ENCODE measurements at places on chromosomes 4 and X.
A peak's percentile ranks its signal among the peaks of the same experiment; 100 is the strongest.

DNA sequence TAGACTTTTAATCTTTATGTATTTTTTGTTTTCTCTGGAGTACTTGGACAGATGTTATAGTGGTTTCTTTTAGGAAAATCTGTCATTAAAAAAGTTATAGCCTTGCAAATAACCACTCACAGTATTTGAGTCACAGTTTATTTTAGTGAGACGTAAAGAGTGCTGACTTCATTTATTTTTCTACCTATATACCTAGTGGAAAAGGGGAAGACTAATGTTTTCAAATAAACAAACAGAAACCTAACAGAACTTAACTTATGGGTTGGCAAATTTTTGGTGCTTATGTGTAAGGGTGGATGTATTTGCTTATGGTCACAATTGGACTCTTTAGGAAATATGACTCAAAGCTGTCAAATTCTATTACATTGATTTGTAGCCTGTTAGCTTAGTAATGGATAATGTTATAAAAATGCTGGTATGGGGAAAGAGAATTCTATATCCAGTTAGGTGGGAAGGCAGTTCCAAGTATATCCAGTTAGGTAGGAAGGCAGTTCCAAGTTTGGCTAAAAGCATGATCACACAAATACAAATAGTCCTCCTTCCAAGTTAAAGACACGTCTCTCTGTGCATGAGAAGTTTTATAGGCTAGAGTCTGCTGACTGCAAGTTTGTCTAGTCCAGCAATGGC is 61.9 kb downstream of the SLC9A6 start:
- DNase-seq = no peak

GRCh38 chr4:65071564-65071963 is 598.7 kb downstream of the EPHA5 start:
- DNase-seq = no peak

GRCh38 chrX:34197946-34198345 is 65.8 kb upstream of the FAM47A start:
- no peak for DNase-seq

- no peak for DNase-seq
These were observed 216.8 kb downstream of the AFAP1 start for GRCh38 chr4:7722766-7723387.

GRCh38 chrX:123986377-123986776 is 24.9 kb downstream of the STAG2 start:
- no peak for DNase-seq

DNA sequence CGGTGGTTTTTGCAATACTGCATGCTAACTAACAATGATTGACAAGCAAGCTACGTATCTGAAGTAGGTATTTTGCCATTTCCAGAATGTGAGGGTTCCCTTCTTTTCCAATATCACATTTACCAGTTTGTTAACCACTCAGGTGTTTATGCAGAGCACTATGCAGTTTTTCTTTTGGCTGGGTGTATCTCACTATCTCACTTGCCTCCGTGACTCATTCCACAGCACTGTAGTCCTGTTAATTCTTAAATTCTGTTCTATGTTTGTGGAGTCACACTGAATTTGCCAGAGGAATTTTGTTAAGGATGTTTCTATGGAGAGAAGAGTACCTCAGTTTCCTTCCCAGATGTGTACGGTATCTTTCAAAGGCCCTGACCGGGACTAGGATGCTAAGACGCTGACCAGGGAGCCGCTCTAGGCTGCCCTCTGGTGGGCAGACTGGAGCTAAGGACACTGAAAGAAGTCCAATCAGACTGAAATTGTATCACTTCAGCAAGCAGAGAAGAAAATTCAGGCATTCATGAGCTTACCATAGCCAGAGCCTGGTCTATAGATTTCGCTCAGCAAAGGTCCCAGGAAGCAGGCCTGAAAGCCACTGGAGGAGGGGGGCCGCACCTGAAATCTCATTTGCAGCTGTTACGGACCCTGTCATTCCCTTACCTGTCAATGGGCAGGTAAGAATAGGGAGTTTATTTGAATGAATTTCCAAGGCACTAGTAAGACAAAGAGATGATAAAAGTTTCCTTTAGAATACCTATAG is 388.4 kb upstream of the SPOCK3 start:
- peak; percentile 6 for DNase-seq

DNA sequence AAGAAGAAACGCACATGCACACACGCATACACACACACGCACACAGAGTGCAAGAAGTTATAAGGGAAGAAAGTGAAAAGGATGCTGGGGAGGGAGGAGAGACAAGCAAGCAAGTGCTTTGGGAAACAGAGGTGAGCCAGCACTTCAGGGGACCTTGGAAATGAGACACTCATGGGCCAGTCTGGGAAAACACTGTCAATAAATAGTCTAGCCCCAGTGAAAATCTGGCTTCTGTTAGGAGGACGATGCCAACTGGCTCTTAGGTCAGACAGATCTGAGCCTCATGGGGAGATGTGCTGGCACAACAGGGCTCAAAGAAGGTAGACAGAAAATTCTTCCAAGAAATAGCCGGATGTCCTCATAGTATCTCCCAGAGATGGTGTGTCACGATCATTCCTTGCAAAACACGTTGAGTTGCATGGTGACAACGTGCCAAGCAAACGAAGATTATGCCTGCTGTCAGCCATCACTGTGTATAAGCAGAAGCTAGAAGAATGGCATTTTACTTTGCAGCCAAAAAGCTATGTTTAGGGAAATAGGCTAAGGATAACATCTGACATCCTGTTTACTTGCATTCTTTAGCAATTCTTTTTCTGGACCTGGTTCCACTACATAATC is 557 bp upstream of the ARHGEF6 start:
- no peak for DNase-seq

DNA sequence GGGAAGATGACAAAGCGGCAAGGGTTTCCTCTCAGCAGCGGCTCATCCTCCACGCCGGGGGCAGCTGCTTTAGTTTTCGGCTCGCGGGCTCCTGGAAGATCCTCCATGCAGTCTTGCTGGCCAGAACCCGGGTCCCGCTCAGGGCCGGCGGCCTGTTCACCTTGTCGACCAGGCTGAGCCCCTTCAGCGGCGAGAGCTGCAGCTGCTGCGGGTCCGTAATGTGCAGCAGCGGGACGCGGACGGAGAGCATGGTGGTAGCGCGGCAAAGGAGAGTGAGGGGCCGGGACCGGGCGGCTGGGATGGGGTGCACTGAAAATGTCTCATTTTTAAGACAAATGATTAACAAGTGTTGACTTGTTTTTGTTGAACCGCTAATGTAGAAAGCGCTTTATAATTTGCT is 33.2 kb downstream of the EFHC2 start:
- no peak for DNase-seq

DNA sequence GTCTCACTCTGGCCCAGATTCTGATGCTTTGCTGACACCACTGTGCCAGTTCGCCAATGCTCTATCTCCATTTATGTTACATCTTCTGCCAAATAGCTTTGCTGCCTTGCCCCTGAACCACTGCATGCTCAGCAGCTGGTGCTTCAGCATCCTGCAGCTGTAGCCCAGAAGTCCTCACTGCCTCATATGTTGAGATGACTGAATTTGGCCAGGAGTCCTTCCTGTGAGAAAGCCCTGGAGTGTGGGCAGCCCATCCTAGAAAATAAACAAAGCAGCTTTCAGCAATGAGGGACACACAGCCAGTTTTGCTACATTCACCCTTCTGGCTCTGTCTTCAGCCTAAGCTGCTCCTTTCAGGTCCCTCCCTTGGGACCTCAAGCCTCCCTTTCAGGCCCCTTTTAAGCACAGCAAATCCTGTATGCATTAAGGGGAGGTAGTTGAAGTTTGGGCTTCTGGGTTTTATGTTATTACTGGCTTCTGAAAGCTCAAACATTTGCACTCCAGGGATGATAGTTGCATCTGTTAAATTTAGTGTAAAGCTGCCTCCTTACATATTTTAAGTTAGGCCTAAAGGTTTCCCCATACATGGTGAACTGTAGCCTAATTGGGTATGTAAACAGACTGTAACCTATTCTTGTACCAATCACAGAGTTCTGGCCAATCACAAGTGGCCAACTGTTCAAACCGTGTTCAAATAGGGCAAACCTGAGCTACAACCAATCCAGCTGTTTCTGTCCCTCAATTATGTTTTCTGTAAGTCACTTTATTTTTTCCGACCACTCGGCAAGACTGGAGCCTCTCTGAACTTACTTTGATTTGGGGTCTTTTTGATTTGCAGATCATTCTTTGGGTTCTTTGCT is 2.1 kb upstream of the TMEM165 start:
- DNase-seq = no peak

GRCh38 chr4:77954690-77955089 is 92.1 kb downstream of the MRPL1 start:
- no peak for DNase-seq

DNA sequence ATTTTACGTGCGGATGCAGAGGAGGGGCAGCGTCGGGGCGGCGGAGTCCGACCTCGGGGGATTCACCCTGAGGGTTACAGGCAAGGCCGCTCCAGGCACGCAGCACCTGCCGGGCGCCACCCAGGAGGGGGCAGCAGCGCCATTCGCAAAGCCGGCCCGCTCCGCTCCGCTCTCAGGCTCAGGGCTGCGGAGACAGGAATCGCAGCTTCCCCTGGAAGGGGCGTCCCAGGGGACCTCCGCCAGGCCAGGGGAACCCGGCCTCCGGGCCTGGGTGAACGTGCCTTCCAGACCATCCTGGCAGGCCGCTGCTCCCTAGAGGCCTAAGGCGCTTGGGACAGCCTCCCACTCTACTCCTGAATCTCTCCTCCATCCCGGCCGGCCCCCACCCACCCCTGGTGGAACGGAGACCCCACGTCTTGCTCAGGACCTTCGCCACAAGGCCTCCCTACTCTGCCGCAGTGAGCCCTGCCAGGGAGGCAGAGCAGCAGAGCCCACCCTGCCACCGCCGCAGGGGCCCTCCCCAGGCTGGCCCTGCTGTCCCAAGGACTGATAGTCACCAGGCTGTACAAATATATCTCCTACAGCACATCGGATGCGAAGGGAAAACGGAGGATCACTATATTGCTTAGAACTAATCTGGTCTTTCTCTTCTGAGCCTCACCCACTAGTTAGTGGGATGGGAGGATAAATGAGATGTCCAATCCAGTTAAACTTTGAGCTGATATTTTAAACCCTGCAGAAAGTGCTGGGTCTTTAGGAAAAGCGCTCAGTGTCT is 115.0 kb downstream of the SMIM20 start:
- DNase-seq = peak; percentile 79

DNA sequence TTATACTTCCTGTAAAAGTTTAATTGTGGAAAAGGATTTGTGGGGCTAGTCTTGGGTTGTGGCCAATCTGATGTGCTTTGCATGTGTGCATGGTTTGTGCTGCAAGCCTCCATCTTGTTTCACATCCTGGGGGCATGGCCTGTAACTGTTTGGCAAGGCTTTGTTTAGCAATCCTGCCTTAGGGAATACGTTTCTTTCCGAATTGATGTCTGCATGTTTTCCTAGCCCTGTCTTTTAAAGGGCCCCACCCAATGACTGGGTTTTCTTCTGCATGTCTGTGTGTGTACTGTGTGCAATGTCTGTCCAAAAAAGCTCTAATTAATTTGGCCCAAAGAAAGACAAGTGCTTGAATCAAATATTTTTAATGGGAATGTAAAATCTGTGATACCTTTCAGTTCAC is 74.6 kb upstream of the MID1IP1 start:
- no peak for DNase-seq

DNA sequence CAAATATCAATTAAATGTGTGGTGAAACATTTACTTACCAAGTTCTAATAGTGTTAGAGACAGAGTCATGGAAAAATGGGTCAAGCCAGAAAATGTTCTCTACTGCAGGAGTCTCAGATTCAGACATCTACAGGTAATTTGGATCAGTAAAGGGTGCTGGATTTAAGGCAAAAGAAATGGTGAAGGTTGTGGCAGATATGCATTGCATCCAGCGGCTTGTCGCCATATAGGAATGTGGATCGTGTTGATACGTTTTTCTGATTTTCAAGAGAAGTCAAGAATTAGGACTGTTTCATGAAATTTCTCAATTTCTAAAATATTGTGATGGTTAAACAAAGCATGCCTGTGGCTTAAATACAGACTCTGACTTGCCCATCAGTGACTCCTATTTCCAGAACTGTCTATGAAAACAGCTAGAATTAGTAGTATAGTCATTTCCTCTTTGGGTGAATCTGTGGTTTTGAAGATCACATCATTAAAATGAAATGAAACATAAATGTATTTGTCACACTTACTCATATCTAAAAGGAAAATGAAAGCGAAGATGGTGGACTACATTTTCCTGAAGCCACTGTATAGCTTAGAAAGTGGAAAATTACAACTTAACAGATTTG is 110.1 kb upstream of the VEGFC start:
- DNase-seq = no peak

DNA sequence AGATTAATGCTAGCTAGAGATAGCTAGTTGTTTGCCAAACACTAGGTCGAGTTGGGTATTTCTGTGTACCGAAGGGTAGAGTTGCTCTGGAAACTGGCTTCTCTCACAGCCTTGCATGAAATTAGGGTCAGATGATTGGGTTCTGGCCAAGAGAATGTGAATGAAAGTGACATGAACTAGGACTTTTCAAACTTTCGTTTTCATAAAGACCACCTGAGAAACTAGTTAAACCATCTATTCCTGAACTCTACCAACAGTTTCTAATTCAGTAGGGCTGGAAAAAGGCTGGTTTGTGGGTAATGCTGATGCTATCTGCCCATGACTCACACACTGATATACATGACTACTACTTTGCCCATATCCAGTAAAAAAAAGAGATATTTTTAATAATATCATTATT is 157.6 kb downstream of the GASK1B start:
- no peak for DNase-seq

DNA sequence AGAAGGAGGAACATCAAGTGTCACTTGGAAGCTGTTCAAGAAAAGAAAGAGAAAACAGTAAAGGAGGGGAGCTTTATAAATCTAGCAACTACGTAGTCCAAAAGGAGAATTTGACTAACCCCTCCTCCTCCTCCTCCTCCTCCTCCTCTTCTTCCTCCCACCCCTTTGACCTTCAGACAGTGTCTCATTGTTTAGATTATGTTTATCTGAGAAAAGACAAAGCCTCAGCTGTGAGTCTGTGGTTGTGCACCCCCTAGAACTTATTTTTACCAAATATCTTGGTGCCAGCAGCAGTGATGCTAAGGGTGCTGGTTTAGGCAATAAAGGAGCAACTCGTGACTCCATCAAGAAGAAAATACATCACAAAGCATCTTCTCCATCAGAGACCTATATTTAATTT is 68.9 kb upstream of the BMP2K start:
- no peak for DNase-seq

DNA sequence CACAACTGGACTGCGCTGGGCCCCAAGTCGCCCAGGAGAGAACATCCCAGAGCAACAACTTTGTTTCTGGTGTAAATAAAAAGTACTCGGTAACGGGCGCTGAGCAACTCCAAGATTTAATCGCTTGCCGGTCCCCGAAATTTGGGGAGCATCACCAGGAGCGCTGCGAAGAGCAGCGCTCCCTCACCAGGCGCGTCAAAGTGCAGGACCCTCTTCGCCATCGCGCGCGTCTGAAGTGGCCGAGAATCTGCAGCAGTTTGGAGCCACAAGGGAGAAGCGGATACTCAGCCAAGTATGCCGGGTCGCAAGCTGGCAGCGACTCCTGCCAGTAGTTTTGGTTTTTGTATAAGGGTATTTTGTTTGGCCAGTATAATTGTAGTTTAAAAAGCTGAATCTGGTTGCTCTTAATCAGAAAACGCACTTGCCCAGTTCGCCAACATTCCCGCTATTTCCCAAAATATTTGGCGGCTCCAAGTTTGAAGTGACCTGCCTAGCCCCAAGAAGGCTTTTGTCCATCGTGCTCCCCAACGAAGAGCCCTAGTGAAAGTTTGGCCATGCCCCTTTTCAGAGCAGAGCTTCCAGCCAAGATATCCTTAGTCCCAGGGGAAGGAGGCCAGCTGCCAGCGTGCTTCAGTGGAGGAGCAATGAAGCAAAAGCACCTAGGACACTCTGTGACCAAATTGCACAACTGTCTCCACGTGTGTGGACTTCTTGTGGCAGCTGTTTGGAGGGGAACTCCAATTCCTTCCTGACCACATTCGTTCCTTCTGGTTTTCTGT is 557 bp upstream of the KDR start:
- no peak for DNase-seq
